Hematopoietic multipotent progenitor cell treated with erythropoietin and hydrocortisone succinate and interleukin-3 and kit ligand, for 8 days (in vitro differentiated cells): ENCODE measurements at places on chromosomes 1 and 21.
A peak's percentile ranks its signal among the peaks of the same experiment; 100 is the strongest.

DNA sequence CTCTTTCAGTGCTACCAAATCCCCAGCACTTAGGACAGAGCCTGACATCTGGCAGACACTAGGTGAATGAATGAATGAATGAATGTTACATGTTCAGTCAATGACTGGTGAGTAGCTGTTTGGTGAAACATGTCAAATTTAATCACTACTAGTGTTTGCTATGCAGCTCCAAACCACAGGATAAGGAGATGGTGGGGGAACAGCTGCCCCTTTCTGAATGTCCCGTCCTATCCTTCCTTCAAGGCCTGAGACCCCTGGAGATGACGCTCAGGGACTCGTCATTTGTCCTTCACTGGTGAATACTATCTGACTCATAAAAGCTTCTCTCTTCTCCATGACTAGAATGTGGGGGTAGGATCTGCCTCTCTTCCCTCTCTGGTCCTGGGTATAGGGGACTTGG, 175.4 kb downstream of the HIVEP3 start:
- DNase-seq: no peak

GRCh38 chr1:151519667-151520066, 8.5 kb downstream of the CGN start:
- DNase-seq: no peak

GRCh38 chr1:185420588-185421081, 103.6 kb upstream of the IVNS1ABP start:
- no peak for DNase-seq

DNA sequence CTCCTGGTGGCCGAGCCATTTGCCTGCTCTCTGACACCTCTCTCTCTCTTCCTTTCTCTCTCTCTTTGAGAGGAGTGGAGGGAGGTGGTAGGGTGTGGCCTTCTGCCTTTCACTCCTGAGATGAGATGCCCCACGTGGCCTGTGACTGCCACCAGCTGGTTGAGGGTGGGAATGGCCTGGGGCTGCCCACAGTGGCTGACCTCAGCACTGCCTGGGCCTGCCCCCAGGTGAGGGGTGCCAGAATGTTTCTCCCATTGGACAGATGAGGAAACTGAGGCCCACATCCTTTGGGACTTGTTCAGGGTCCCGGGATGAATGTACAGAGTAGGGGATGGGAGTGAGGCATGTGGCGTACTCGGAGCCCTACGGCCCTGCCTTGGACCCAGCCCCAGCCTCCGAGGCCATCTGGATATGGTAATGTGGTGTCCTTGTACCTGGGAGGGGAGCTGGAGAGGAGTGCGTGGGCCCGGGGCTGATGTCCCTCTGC, 12.7 kb upstream of the C1orf167 start:
- peak; percentile 85 for DNase-seq

DNA sequence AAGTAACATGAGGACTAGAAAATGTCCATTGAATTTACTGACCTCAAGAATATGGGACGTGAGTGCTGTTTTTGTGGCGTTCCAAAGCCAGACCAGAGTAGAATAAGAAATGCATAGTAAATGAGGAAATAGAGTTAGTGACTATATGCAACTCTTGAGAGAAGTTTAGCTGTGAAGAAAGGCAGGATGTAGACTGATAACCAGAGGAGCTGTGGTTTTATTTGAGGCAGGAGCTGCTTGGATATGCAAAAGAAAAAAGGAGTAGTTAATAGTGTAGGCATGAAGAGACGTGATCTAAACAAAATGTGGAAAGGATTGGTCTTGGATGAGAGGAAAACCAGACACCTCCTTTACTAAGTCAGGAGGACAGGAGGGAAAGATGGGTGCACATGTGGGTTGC, 28.2 kb downstream of the DNAH14 start:
- peak; percentile 43 for DNase-seq

DNA sequence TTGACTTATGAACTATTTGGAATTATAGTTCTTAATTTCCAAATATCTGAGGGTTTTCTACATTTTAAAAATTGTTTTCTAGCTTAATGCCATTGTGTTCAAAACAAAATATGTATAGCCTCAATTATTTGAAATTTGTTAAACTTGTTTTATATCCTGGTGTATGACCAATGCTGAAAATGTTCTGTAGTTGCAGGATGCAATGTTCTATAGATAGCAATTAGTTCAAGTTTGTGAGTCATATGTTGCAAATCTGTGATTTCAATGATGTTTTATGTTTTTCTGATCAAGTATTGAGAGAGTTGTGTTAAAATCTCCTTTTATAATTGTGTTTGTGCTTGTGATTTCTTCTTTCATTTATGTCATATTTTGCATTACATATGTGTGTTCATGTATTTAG, 517.5 kb downstream of the ADGRL2 start:
- DNase-seq: no peak

DNA sequence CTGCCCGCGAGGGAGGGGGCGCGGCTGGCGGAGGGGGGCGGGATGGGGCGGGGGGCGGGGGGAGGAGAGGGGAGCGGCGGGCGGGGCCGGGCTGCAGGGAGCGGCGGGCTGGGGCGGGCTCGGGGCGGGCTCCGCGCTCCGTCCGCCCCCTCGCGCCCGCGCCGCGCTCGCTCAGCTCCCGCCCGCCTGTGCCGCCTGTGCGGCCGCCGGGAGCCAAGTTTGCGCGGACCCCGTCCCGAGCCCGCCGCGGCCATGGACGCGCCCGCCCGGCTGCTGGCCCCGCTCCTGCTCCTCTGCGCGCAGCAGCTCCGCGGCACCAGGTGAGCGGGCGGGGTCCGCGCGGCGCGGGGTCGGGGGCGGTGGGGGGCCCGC, at the start of gene GABRD:
TSS of gene GABRD (plus strand) at position 174 of the 372 bp plus-strand sequence. CDS start at position 253, 79 bp downstream.
- DNase-seq: no peak

DNA sequence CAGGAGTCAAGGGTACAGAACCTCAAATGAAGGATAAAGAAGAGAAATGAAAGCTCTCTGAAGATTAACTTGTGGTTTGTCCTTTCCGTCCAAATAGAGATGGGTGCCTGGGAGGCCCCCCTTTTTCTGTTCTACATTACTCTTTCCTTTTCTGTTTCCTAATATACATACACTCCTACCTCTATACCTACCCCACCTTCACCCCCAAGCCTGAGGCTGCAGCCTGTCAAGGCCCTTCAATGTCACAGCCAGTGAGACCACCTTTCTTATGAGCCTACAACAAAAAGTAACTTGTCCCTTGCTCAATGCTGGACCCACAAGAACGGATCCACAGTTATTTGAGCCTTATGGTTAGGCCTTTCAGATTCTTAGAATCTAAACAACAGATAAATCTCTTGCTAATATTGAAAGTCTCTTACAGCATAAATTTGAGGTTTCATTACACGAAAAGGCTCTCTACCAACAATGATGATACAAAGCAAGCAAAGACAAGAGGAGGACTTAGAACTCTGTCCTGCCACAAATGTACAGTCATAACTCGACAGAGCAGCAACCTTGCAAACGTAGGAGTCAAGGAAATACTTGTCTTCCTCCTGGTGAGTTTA, 4.1 kb upstream of the TRAF3IP3 start:
- DNase-seq: no peak

GRCh38 chr1:218817691-218818465, 355.8 kb upstream of the LYPLAL1 start:
- DNase-seq: no peak
